Suppressor macrophage (primary cell): ENCODE measurements at places on chromosomes 6 and 20.

DNA sequence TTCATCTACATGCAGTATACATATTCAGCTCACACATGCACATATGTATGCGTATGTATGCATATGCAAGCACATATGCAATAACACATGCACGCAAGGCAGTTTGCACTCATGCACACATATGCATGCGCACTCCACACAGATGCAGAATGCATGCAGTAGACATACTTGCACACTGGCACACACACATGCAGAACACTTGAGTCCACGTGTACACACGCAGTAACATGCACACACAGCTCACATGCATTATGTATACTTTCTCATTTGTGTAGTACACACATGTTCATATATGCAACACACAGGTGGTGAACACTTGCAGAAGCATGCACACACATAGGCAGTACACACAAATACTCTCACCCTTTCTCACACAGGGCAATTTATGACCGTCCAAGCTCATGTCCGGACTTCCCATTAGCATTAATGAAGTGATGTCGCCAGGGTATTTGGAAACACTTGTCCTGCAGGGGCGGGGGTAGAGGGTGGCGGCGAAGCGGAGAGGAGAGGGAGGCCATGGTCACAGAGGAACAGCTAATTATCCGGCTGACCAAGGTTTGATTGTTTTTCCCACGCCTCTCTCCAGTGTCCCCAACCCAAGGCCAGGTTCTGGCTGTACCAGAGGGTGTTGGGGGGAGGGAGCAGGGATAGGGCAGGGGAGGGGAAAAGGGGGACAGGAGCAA, 91.3 kb downstream of the VEGFA start:
- no peak for DNase-seq

DNA sequence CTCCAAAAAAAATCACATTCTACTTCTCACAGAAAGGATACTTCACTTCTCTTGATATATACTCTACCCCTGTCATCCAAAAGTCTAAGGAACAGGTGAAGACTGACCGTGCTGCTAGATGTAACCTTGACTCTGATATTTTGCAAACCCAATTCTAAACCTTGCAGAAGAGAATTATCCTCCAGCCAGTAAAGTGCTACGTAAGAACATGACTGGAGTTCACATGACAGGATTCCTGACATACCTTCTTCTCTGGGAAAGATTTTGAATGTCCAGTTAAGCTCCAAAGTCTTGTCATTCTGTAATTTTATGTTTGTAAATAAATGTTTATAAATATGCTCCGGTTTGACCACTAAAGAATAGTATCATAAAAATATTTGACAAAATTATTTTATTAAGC, 35.8 kb downstream of the BTBD9 start:
- DNase-seq = no peak

GRCh38 chr20:8427419-8428040, 295.5 kb downstream of the PLCB1 start:
- DNase-seq = peak; percentile 85

DNA sequence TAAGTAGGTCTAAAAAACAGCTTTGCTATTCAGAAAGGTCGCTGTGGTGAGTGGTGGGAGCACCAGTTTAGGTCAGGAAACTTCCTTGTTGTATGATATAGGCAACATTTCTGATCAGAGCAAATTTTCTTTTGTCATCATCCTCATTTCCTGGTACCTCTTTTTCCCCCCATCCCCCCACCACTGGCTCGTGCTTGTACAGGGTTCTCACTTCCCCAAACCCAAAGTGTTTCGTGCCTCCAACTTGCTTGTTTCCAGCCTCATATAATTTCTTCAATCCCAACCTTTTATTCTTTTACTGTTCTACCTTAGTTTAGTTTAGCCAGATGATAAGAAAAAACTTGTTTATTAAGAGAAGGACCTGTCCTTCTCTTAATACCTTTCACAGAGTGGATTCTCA, 209.4 kb upstream of the JAG1 start:
- peak; percentile 65 for DNase-seq

DNA sequence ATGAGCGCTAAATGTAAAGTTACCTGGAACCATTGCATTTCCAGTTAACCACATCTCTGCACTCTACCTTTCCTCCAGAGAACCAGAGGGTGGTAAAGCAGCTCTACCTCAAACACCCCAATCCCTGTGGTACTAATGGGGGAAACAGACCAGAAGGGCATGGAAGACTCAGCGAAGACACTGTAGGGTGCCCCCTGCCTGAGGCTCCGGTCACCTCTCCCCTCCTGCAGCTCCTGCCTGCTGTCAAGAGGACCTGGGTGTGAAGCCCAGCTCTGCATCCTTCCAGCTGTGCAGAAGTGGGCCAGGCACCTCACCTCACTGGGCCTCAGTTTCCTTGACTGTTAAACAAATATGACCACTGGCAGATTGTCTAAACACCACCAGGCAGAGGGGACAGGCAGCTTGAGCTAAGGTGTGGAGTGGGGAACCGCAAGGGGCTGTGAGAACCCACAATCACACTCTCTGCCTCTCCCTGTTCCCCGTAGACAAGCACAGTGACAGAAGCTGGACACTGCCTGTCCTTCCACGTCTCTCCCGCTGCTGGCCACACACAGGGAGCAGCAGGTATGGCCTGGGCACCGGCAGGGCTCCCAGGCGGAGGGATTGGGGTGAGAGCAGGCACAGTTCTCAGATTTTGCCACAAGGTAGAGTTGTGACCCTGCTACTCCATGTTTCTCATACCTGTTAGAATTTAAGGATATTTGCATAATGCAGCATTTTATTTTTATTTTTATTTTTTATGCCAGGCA, 9.1 kb upstream of the BPIFA2 start:
- no peak for DNase-seq

DNA sequence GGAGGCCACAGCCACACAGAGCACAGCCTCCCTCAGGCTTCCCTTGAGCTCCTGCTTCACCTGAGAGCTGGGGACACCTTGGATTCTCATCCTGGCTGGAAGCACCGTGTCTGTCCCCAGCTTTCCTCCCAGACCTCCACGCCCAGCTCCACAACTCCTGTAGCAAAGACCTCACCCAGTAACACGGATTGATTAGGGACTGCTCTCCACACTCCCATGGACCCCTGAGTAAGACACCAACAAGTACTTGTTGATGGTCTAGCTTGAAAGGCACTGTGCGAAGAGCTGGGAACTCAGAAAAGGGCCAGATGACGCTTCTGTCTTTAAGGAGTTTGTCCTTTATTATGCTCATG, 109.6 kb downstream of the DLL1 start:
- no peak for DNase-seq

DNA sequence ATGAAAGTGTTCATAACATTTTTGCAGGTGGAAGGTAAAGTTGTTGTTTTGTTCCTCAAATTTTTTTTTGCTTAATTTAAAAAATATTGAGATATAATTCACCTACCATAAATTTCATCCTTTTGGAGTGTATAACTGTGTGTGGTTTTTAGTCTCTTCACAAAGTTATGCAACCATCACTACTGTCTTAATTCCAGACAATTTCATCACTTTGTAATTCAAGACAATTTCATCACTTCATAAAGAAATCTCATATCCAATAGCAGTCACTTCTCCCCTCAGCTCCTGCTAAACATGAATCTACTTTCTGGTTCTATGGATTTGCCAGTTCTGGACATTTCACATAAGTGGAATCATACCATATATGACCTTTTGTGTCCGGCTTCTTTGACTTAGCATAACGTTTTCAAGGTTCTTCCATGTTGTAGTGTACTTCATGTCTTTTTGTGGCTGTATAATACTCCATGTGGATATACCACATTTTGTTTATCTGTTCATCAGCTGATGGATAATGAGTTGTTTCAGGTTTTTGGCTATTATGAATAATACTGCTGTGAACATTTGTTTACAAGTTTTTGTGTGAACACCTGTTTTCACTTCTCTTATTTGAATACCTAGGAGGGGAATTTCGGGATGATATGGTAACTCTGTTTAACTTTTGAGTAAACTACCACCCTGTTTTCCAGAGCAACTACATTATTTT, 18.8 kb downstream of the ZFAND3 start:
- no peak for DNase-seq

GRCh38 chr6:50890579-50890978, 71.9 kb downstream of the TFAP2B start:
- DNase-seq = no peak

DNA sequence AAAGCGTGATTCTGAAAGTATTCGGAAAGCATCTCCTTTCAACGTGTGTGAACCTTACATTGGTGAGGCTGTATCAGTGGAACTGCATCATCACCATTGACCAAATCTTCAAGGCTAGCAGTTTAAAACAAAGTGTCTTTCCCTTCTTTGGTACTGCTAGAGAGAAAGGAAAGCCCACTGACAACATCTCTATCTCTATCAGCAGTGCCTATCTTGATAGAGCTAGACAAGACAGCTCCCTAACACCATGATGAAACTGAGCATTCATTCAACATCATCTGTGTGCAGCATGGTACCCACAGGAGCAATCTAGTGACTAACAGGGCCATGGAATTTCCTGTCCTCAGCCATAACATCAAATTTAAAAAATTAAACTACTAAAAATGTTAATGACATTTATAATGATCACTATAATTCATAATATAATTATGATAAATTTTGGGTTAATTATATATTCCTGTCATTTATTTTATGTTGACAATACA, 31.5 kb upstream of the EDN1 start:
- DNase-seq = no peak

GRCh38 chr20:50221501-50222308, 31.1 kb downstream of the CEBPB start:
- DNase-seq = peak; percentile 92

DNA sequence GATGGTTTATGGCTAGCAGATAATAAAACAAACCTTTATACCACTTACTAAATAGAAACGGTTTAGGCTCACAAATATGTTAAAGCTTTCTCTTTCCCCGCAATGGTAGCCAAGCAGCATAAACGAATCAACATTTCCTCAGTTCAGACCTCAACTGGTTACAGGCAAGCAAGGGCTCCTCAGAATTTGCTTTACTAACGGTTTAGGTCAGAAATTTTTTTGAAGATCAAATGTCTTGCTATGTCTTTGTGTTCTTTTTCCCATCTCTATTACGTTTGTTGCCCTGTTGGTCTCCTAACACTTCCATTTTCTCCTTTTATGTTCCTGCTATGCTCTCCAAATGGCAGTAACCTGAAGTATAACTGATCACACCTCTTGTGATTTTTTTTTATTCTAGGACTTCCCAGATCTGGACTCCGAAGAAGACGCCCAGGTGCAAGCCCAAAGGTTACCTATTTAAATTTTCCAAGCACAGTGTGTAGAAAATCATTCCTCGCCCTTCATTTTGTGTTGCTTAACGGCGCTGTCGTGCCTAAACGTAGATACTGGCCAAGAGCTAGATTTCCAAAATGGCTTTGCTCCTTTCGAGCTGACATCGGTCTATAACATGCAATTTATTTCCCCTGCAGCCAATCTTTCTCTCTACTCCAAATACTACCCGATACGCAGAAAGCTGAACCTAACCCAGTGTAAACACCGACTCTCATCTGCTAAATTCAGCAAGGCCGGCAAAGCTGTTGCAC, 717 bp upstream of the ASF1A start:
- DNase-seq = peak; percentile 61

DNA sequence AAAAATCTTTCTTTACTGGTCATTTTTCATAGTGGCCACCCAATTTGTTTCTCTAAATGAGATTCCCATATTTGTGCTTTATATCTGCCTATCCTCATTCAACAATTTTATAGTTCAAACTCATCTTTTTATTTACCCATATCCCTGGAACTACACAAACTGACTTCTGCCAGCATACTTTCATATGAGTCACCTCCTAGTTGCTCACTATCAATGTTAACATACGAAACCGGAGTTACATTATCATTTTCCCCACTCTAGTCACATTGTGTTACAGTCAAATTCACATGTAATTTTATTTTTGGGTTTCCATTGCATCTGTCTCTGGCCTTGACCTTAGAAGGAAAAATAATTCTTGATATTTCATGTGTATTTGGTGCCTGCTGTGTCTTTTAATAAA, 499.4 kb downstream of the MAFB start:
- DNase-seq = no peak

GRCh38 chr6:149854532-149854931, 9.6 kb downstream of the LRP11 start:
- DNase-seq = no peak

DNA sequence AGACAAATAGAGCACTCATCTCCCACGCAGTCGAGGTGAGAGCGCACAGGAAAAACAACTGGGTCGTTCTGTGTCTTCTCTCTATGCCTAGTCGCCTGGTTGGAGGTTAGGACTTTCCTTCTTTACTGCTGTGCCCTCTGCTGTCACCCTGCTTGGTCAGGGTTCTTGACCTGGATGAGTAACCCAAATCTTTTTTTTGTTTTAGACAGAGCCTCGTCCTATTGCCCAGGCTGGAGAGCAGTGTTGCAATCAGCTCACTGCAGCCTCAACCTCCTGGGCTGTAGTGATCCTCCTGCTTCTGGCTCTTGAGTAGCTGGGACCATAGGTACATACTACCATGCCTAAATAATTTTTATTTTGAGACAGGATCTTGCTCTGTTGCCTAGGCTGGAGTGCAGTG, 24.5 kb downstream of the PRPF6 start:
- DNase-seq = no peak

GRCh38 chr20:2327620-2328555, 32.1 kb downstream of the TGM3 start:
- DNase-seq = no peak

DNA sequence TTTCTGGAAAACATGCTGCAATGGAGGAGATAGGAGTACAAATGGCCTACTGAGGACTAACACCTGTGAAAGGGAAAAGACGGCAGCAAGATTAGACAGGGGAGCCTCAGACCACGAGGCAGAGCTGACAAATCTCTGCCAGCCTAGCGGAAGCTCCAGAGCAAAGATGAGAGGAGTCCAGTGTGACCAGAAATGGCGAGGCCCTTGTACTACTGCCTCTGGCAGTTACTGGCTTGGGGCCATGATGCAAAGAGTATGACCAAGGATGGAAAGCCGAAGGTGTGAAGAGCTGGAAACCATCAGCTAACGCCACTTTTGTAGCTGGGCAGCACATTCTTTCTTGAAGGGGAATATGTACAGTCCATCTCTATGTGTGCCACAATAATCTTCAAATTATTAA, 55.4 kb downstream of the RALGAPA2 start:
- no peak for DNase-seq

GRCh38 chr6:167963589-167964057, 33.8 kb upstream of the KIF25 start:
- no peak for DNase-seq

DNA sequence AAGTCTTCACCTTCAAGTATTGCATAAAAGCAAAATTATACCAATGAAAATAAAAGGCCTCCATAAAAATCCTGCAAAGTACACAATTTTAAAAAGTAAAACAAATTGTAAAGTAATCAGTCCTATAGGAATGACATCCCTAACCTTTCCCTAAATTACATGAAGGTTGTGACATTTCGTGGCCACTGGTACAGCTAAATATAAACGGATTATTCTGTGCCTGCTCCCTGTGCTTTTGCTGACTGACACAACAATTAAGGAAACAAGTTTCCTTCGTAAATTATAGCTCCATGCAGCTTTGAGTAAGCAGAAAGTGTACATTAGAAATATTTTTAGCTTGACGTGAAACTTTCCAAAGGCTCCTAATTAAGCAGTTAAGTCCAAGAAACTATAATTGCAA, 222.8 kb downstream of the KCNQ5 start:
- no peak for DNase-seq

GRCh38 chr20:47295921-47296426, 60.5 kb downstream of the ZMYND8 start:
- no peak for DNase-seq

- no peak for DNase-seq
Measured at GRCh38 chr20:18913701-18914100, 100.1 kb downstream of the SCP2D1 start.
